HTR-8/SVneo (cell line): ENCODE measurements at places on chromosomes 12 and 14.

DNA sequence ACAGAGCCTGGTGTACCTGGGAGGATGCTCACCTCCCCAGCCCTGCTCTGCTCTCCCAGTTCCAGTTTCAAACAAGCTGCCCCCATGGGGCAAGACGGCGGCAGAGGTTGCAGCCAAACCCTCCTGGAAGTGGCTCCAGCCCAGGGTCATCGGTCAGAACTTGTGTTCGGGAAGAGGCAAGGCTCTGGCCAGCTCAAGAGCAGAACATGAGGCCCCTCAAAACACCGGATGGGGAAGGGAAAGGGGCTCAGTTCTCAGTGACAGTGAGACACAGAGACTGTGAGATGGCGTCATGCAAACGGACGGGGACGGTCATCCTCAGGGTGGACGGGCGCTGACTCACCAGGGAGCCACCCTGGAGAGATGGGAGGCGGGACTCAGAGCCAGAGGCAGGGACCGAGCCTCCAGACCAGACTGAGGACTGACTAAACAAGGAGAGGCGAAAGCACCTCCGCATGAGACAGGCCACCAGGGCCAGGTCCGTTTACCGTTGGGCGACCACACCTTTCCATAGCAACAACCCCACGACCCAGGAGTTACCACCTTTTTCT lies 63.9 kb upstream of the GALNT9 start:
- peak; percentile 70 for DNase-seq

GRCh38 chr14:104176611-104177010 lies 38.2 kb downstream of the KIF26A start:
- no peak for DNase-seq

GRCh38 chr12:46133751-46134150 lies 135.1 kb downstream of the SLC38A1 start:
- no peak for DNase-seq

- DNase-seq: no peak
Observed at GRCh38 chr14:106436310-106436905, 910.0 kb downstream of the TMEM121 start.

DNA sequence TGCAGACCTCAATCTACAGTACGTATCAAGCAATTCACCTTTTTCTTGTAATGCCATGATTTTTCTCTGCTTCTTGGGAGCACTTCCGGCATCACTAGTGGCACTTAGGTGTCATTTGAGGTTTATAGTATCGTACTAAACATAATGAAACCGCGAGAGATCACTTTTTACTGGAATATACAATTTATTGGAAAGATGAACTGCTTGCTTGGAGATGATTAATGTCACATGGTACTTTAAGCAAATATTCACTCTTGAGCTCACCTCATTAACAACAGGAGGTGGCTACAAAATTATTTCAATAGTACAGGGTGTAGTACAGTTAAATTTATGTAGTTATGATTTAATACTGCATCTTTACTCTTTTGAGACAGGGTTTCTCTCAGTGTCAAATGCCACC lies 11.5 kb downstream of the FUT8 start:
- DNase-seq: no peak

DNA sequence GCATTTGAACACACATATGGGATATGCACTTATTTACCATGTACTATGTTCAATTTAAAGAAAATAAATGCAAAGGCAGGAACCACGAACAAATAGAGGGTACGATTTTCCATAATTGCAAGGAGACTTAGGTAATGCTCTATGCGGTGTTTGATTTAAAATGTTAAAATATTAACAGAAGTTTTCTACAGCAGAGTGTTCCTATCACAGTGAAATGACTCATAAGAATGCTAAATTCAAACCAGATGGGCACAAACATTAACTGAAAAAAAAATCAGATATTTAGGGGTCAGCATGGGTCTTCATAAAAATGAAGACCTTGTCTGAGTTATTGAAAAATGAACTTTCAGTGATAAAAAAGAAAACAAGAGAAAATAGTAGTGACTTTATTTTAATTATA lies 65.4 kb downstream of the LLPH start:
- no peak for DNase-seq

DNA sequence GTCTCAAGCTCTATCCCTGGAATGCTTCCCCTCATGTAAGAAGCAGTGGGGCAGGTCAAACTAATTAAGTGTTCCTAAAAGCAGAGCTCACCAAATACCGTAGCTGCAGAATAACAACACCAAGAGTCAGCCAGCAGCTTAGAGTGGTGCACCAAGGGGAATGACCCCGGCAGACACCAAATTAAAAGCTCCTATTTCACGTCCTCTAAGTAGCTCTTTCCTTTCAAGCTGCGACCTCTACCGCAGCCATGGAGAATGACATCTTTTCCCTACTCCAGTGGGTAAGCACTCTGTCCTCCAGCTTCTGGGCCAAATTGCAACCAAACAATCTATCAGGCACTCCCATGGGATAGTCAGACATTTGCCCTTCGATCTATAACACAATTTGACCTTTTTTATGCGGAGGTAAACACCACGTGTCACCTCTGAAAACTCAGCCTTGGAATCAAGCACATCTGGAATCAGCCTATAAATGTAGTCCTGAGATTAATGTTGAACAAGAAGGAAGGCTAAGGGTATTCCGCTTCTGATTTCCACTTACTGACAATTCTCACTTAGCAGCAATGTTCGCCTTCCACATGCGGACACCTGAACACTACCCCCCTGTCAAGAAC lies 67.6 kb upstream of the CDKN3 start:
- DNase-seq: peak; percentile 79

GRCh38 chr12:53659011-53659551 lies 16.8 kb downstream of the ATP5MC2 start:
- no peak for DNase-seq

- DNase-seq: no peak
Observed at GRCh38 chr12:118219772-118220171, 83.8 kb downstream of the PEBP1 start.

DNA sequence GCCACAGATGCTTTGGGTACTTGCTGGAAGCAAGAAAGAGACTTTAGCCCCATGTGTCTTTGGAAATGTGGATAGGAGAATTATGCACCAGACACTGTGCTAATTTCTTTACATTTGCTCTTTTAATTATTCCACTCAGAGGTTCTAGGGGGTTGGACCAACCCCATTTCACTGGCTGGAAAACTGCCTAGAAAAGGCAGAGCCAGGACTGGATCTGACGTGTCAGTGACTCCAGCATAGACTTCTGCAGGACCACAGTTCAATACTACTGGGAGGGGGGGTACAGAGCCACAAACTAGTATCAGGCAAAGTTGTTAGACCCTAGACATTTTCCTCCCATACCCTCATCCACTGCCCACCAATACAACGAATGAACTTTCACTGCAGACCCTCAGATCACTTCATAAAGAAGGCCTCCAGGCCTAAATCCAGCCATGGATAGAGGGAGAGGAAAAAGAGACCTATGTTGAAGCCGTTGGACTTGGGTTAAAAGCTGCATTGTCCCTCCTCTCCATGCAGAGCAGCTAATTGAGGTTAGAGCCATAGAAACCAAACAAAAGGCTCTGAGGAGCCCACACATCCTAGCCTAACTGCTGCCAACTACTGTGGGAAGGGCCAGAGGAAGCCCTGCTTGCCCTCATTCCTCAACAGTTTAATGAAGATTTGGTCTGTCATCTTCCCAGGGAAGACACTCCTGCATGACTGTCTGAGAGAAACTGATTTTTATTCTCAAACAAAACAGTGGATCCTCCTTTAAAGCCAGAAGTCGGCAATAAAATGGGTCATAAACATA lies 68.7 kb downstream of the STON2 start:
- no peak for DNase-seq

DNA sequence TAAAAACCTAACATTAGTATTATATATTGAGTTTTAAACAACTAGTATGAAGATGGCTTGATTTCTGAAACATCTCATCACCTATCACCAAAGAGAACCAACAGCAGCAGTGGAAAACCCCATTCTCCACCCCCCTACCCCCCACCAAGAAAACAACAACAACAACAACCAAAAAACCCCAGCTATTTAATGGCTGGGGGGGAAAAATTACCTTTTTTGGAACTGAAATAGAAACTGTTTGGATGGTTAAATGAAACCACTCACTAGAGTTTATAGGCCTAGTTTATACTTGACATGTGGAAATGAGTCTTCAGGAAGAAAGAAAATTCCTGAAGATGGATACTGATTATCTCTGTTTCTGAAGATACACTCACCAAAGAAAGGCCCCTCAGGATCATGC lies 30.3 kb downstream of the PPP2R5E start:
- no peak for DNase-seq

GRCh38 chr14:30108975-30109700 lies 181.5 kb upstream of the PRKD1 start:
- DNase-seq: no peak

DNA sequence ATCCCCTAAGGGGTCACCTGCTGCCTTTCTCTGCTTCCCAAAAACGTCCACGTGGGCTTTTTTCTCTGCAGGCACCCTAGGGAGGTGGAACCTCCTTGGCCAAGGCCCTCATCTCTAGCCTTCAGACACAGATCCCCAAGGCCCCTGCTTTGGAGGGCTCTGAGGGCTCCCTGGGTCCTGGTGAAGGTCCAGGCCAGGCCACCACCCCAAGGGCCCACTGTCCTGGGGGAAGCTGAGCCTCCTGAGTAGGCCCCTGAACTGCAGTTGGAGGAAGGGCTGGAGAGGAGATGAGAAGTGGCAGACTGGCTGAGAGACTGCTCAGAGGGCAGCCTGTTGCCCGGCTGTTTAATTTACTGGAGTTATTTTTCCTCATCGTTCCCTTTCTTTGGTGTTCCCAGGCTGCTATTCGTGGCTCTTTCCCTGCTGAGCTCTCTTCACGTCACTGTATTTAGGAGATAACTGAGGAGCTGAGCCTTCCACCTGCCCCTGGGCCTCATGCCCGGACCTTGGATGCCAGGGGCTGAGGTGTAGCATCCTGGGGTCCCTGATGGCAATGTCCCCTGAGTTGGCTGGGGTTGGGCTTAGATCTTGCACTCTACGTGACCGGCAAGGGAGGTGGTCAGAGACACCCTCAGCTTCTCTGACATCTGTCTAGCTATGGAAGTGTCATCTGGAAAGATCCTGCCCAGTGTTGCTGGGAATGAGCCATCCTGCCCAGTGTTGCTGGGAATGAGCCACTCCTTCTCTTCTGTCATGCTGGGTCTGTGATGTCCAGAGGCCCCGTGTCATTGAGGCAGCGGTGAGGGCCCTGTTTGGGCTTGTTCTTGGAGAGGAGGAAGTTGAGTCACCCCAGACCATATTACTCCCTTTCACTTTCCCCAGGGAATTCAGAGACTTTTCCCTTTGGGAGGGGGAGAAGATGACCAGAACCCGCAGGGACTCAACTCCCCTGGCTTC lies 139.8 kb downstream of the TSPAN9 start:
- DNase-seq: peak; percentile 94

DNA sequence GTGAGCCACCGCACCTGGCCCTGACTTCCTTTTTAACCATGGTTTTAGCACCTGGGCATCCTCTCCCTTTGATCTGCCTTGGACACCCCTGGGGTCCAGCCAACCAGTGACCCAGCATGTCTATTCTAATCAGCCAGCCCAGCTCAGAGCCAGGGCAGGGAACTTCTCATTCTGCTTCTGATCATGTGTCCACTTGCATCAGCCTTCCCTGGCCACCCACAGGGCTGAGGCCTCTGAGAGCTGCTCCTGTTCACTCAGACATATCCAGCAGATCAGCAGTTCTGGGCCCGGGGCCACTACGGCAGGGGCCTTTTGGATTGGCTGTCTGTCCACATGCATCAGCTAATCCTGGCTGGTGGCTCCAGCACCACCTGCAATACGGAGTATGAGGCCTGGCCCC lies 117.9 kb upstream of the MAP1LC3B2 start:
- DNase-seq: no peak

DNA sequence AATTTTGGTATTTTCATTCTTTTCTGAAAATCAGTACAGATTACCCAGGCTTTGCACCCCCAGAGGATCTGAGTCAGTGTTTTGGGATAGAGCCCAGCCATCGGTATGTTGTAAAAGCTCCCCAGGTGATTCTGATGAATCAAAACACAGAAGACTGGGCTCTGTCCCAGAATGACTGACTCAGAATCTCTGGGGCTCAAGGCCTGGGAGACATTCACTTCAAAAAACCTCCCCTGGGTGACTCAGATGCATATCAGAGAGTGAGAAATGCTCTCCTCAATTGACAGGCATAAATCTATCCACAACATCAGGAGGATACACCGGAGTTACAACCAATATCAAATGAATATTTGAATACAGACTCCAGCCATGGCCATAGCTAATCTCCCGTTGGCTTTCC lies 32.6 kb downstream of the SLC35F4 start:
- DNase-seq: no peak

GRCh38 chr14:91244501-91244901 lies at the start of gene GPR68:
GPR68 (minus strand) TSS chr14:91244704; CDS start chr14:91235050, 9,654 bp downstream.
- no peak for DNase-seq

GRCh38 chr12:67358781-67359338 lies 89.7 kb downstream of the CAND1 start:
- DNase-seq: no peak

DNA sequence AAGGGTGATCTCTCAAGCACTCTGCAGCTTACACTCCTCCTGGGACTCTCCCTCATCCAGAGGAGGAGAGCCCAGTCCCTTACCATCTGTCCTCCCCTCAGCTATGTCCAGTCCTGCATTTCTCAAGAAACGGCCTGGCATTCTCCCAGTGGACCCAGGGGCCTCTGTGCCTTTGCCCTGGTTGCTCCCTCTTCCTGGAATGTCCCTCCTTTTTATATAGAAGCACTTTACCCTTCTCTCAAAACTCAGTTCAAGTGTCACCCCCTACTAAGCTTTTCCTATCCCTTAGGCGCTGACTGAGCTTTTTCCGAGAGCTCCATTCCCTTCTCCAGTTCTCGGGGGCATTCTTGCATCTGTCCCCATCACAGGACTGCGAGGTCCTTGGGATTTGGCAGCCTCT lies 8.9 kb upstream of the GLRX5 start:
- no peak for DNase-seq
